ENCODE measurements at places on chromosomes 5 and 9. TPM values are rescaled to one million over a fixed set of nuclear protein-coding genes. Genes with fewer than 3 reads are reported as not detected.

DNA sequence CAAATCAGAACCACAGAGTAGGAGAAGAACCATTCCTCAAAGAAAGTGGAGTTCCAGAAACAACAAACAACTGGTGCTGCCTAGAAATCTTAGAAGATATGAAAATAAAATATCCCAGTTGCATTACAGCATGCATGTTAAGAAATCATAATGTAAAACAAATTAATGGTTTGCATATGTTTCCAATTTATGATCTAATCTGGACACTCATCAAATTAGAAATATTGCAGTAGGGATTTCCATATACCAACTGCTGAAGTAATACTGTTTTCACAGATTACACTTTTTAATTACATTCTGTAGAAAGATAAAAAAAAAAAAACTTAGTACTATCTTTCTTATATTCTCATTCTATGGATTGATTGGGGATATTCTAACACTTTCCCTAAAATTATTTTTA lies 1034.6 kb upstream of the C9orf72 start:
- no peak for DNase-seq

- DNase-seq: no peak
Observed at GRCh38 chr5:138179277-138179857, 455 bp downstream of the KIF20A start.

NUTM2F gene
- not detected for total RNA-seq

- no peak for DNase-seq
Observed at GRCh38 chr5:114988096-114988495, 181.6 kb downstream of the TRIM36 start.

DNA sequence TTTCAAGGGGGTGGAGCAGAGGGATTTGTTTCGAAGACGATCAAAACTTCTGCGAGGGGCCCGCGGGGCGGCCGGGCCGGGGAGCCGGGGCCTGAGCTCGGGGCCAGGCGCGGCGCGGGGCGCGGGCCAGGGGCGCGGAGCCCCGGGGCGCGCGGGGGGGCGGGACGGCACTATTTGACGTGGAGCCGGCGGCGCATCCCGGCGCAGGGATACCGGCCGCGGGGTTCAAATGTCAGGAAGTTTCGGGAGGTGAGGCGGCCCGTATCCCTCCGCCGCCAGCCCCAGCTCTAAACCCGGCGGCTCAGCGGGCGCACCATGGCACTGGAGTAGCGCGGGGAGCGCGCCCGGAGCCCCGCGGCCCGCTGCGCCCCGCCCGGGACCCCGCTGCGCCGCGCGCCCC lies at the start of gene LMX1B:
TSS of gene LMX1B (plus strand) at position 278 of the 400 bp plus-strand sequence. CDS start 522 bp downstream, outside the sequence.
- DNase-seq: no peak

- DNase-seq: no peak
Observed at GRCh38 chr5:55681301-55681700, 30.8 kb downstream of the SLC38A9 start.

ARID3C gene
- 0.31 TPM for total RNA-seq
